ENCODE measurements at places on chromosomes 11 and 22. TPM values are rescaled to one million over a fixed set of nuclear protein-coding genes. Genes with fewer than 3 reads are reported as not detected.

Gene HTR3A
- not detected for total RNA-seq

Gene DDB1
- 332 TPM for total RNA-seq

Gene CD59
- 50.9 TPM for total RNA-seq

Gene OR51B5
- total RNA-seq = not detected

Gene MFNG
- 3.3 TPM for total RNA-seq

Gene TRIM49
- total RNA-seq = 2.0 TPM

Gene TEAD1
- 33.4 TPM for total RNA-seq

Gene OR2AT4
- not detected for total RNA-seq

Gene DDI1
- not detected for total RNA-seq

Gene IL18
- not detected for total RNA-seq

Gene EPS8L2
- 18.2 TPM for total RNA-seq

Gene ELF5
- total RNA-seq = not detected

Gene SCN2B
- total RNA-seq = not detected

Gene TRIM6
- total RNA-seq = not detected

Gene CFAP300
- not detected for total RNA-seq

Gene MISFA
- not detected for total RNA-seq

Gene HEPN1
- total RNA-seq = not detected

Gene LDHAL6A
- total RNA-seq = not detected

Gene PKP3
- 1.1 TPM for total RNA-seq

Gene SYT12
- total RNA-seq = 1.1 TPM

Gene NTM
- 11.5 TPM for total RNA-seq

Gene GNG3
- total RNA-seq = not detected

Gene GPR137
- 25.9 TPM for total RNA-seq

Gene PRODH
- 3.2 TPM for total RNA-seq

Gene ADM2
- total RNA-seq = not detected

Gene CALCB
- not detected for total RNA-seq

Gene GVQW3
- 5.2 TPM for total RNA-seq

Gene OR52I2
- not detected for total RNA-seq

Gene OR51B2
- not detected for total RNA-seq

Gene DDIAS
- total RNA-seq = 14.7 TPM

Gene KCNJ5
- not detected for total RNA-seq

Gene KRTAP5-2
- not detected for total RNA-seq

Gene CARNS1
- total RNA-seq = not detected

Gene OR52E5
- not detected for total RNA-seq

Gene CARS1
- total RNA-seq = 24.0 TPM

Gene OTOG
- total RNA-seq = not detected

Gene OR51I1
- not detected for total RNA-seq

Gene PGA5
- not detected for total RNA-seq

Gene SERPIND1
- total RNA-seq = not detected

Gene C22orf15
- total RNA-seq = not detected

Gene HTATIP2
- not detected for total RNA-seq

Gene ALG8
- total RNA-seq = 81.4 TPM

Gene FXYD6
- not detected for total RNA-seq

Gene ANO3
- not detected for total RNA-seq

Gene MAPK8IP1
- total RNA-seq = 38.5 TPM

Gene NXPE2
- total RNA-seq = not detected

Gene OR5P2
- total RNA-seq = not detected

Data from G401 (cell line).